ENCODE measurements at places on chromosomes 1 and 21.

- no peak for DNase-seq
Observed at GRCh38 chr1:56495538-56495937, 83.8 kb downstream of the PLPP3 start.

DNA sequence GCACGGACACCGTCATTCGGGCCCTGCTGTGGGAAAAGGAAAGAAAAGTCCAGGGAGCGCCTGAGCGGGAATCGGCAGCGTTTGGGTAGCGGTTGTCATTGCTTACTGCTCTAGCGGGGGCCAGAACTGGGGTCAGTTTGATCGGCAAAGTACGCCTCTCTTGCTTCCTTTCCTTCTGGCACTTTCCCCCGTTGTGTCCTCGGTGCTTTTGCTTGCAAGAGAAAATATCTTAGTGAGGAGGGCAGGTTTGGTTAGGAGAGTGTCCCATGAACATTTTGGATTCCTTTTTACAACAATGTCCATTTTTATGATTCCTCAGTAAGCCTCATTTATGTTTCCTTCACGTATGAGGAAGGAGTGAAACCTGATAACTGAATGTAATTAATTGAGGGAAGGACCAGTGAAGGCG, 670 bp downstream of the ST3GAL3 start:
- peak; percentile 3 for DNase-seq

- no peak for DNase-seq
Observed at GRCh38 chr1:60564916-60565750, 491.6 kb upstream of the C1orf87 start.

DNA sequence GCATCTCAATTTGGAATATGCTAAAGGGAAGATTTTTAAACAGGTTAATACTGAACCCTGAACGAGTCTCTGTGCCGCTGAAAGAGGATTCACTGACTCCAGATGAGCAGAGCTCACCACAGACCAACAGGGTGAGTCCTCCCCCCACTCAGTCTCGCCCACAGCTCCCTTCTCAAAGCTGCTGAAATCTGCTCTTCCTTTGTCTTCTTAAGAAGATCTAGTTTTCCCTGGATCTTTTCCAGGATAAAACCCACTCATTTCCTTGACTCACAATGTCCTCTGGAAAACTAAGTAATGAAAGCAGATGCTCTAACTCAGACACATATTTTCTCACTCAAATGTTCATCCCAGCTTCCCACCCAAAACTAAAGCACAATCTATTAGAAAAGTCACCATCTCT, 447.0 kb upstream of the PKN2 start:
- no peak for DNase-seq

DNA sequence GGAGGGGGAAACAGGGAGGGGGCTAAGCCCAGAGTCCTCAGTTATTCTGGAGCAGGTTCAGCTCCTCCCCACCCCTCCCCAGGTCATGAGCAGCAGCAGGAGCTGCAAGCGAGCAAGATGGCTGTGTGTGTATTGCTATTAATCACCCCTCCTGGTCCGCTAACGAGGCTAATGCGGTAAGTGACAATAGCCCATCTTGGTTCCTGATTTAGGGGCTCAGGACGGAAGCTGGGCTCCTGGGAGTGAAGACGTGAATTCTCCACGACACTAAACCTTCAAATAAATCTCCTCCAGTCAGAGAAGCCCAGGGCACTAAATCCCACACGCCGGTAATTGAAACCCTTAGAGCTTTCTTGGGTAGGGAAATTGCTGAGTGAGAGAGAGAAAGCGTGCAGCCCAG, 76.1 kb downstream of the TMEM53 start:
- no peak for DNase-seq

- DNase-seq: no peak
Observed at GRCh38 chr1:231192620-231193163, 30.8 kb downstream of the TRIM67 start.

DNA sequence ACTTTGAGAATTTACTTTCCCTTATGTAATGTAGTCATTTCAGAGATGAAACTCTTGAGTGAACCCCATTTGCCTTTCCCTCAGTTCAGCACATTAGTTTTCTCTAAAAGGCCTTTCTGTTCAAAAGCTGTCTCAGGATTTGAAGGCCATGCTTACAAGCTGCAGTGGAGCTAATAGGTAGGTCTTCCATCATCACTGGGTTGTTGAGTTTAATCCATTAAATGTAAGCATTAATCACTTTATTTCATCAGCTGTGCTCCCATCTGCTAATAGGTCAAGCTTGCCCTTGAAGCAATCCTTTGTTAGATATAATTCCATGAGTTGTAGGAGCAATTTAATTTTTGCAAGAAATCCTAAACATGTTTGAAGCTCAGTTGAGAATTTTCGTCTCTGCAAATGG, 422.2 kb upstream of the ZP4 start:
- no peak for DNase-seq

GRCh38 chr1:241553886-241554592, 21.9 kb downstream of the KMO start:
- no peak for DNase-seq

DNA sequence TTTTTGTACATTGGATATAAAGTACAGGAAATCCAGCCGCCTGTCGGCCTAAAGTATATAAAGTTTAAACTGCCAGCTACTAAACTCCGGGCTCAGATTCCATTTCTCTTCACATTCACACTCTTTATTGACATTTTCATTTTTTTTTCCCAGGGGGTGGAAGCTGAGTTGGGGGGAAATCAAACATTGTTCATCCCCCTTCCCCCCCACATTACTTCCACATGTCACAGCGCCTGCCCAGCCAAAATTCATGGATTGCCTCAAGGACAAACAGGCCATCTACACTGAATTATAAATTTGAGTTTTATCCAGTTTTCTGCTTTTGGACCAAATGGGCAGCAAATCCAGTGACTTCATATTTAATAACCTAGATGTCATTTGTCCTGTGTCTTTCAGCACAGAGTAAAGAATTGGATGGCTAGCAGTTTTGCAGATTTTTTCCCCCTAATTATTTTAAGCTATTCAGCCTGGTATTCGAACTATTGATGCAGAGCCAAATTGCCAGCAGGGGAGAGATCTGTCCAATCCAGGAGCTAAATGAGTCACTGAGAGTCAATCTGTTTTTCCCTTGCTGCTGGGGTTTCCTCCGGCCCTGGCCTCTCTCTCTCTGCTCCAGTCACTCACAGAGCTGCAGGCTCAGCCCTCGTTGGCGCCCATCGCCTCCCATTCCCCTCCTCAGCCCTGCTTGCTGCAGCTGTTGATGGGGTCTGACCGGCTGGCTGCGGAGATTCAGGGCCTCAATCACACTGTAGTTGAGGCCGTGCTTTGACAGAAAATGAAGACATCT, 98.0 kb downstream of the LMO4 start:
- DNase-seq: no peak

- no peak for DNase-seq
Observed at GRCh38 chr1:21628798-21629393, 40.3 kb downstream of the RAP1GAP start.

DNA sequence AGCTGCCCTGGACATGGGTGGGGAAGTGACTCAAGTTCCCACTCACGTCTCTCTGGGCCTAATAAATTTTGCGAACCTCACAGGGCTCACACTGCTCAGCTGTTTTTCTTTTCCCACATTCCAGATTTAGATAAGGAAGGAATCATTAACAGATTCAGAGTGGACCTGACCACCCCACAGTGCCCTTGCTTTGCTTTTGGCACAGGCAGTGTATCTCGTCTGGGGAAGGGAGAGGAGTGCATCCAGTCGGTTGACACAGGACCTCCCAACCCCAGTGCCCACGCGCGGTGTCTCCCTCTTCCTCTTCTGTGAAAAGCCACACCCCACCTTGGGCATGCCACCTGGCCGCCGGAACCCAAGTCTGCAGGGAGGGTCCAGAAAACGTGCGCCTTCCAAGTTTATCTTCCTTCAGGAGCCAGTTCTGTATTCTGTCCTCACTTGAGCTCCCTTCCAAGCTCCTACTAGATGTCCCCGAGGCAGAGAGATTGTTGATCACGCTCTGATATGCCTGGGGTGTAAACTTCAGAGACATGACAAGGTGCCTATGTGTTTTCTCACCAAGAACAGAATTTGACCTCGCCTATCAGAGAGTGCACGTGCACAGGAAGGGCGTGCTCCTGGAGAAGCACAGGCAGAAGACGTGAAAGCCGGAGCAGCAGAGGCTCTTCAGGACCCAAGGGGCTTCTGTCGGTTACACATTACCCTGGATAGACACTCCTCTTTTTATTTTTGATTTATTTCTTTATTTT, 9.5 kb upstream of the SLC2A5 start:
- no peak for DNase-seq

DNA sequence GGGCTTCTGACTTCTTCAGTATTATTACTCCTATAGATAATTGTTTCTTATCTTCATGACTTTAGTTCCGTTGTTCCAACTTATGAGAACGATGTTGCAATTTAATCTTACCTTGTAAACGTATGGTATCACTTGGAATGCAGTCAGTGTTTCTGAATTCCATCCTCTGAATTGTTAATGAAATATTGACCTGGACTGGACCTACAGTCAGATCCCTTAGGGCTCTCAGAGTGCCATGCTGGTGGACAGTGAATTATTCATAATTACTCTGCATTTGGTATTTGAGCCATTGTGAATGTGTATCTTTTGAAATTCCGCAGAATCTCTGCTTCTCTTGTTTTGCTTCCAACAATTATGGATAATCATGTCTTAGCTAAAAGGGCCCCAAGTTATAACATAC, 72.3 kb downstream of the PRDM2 start:
- no peak for DNase-seq

DNA sequence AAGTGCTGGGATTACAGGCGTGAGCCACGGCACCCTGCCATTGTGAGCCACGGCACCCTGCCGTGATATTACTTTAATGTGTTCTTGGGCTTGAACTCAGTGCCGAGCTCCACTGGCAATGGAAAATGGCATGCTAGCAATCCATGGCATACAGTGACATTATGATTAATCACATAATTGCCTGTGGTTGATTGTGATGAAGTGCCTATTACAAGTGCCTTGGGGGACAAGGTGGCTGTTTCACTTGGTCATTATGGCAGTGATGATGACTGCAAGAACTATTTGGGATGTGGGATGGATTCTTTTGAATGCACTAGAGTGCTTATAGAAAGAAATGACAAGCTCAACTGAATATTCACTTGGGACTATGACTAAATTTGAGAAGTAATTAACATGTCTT, 22.3 kb upstream of the HPCAL4 start:
- DNase-seq: no peak

GRCh38 chr1:22249928-22250680, 107.2 kb upstream of the WNT4 start:
- DNase-seq: no peak

DNA sequence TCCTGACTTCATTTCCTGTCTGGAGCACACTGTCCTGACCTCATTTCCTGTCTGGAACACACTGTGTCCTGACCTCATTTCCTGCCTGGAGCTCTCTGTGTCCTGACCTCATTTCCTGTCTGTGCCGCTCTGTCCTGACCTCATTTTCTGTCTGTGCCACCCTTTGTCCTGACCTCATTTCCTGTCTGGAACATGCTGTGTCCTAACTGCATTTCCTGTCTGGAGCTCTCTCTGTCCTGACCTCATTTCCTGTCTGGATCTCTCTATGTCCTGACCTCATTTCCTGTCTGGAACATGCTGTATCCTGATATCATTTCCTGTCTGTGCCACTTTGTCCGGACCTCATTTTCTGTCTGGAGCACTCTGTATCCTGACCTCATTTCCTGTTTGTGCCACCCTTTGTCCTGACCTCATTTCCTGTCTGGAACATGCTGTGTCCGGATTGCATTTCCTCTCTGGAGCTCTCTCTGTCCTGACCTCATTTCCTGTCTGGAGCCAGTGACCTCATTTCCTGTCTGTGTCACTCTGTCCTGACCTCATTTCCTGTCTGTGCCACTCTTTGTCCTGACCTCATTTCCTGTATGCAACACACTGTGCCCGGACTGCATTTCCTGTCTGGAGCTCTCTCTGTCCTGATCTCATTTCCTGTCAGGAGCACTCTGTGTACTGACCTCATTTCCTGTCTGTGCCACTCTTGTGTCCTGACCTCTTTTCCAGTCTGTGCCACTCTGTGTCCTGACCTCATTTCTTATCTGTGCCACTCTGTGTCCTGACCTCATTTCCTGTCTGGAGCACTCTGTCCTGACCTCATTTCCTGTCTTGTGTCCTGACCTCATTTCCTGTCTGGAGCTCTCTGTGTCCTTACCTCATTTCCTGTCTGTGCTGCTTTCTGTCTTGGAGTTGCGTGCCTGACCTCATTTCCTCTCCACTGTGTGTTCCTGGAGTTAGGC, 27.6 kb downstream of the SKI start:
- peak; percentile 66 for DNase-seq

DNA sequence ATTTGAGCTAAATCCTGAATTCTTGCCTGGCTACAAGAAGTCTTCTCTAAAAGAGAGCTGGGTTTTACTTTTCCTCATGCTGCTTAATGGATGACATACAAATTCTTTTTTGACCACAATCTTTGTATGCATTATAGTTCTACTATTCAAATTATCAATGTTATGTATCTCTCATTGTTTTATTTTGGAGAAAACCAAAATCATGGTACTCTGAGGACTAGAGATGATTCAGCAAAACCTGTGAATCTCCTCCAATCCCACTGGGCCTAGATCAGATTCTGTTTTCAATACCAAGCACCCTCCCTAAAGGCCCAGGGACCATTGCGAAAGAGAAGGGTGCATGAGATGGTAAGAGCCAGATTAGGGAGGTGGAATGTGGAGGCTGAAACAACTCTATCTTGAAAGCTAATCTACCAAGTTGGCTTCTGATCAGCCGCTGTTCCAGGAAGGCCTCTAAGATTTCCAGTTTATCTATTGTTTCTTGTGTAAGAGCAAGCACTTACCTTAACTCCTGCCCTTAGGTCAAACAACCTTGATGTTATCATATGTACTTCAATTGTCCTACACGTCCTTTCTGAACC, 547.2 kb downstream of the PLPP3 start:
- DNase-seq: no peak

DNA sequence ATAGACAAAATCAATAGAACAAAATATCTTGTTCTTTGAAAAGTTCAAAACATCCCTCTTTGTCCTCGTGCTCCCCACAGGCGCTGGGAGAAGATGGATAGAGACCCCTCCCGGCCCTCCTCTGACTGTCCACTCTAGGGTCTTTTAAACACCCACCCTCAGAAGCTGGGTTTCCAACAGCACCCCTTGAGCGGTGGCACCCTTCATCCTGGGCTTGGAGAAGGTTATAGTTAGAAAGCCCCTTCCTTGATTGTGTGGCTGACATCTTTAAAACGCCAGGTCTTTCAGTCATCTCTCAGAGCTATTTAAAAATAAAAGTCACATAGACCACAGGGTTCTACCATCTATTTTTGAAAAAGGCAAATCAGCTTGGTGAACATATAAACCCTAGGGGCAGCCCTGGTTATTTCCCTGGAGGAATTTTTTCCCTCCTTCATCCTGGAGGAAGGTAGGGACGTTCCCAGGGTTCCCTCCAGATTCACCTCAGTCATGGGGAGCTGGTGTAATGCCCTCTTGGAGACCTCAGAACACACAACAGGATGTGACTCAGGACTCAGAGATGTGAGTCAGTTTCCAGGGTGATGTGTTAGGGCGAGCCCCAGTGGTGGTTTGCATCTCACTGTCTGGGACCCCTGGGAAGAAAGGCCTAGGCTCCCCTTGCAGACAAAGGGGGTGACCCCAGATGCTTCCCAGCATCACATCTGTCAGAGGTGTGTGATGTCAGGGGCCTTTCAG, 138.5 kb downstream of the CLIC6 start:
- DNase-seq: peak; percentile 45
